ENCODE measurements at places on chromosomes 16 and 17.

- no peak for DNase-seq
These were observed 1.5 kb downstream of the SLC35G3 start for GRCh38 chr17:35192708-35193107.

DNA sequence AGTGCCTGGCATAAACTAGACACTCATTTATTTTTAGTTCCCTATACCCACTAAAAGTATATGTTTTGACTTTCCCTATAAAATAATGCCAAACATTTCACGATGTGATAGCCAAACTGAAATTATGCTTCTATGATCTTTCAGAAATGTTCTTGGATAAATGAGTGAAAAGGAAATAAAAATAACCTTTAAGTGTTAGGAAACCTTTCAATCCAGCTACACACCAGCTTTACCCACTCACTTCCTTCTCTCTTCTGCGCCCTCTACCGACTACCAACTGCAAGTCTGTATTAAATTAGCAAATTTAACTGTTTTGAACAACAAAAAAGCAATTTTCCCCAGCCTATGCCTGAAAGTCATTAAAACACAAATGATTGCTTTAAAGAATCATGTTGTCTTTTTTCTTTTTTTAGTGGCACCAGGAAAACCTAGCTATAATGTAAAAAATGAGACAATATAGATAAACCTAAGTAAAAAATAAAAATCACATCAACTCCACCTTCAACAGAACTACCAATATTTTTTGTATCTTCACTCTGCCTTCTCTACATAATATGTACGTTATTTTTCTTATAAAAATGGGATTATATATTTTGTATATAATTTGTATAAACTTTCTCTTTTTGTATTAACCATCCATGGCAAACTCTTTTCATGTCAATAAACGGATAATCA, 13.2 kb upstream of the TMEM100 start:
- DNase-seq: peak; percentile 37

DNA sequence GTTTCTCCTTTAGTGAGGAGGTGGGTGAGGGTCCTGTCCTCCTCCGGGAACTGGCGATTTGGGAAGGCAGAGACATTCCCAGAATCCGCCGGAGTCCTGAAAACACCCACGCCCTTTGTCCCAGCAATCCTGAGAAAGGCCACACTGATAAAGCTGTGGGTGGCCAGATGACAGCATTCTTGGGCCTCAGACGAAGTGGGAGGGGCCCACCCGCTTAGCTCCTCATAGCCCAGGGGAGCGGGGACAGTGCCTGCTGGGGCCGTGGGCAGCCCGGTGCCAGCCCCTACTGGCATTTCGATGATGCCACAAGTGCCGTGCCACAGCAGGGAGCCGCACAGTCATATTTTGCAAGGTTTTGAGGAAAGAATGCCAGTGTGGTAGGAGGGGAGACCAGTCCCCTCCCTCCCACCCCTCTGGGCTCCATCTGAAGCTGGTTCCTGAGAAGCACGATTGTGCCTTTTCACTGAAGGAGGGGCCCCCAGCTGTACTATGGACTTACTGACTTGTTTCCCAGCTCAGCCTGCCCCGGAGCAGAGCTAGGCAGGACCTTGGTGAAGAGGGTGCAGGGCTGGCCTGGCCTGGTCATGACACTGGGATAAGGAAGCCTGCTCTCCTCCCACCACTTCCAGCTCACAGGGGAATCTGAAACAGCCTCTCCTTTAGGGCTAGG, 20.9 kb upstream of the MPRIP start:
- peak; percentile 79 for DNase-seq

DNA sequence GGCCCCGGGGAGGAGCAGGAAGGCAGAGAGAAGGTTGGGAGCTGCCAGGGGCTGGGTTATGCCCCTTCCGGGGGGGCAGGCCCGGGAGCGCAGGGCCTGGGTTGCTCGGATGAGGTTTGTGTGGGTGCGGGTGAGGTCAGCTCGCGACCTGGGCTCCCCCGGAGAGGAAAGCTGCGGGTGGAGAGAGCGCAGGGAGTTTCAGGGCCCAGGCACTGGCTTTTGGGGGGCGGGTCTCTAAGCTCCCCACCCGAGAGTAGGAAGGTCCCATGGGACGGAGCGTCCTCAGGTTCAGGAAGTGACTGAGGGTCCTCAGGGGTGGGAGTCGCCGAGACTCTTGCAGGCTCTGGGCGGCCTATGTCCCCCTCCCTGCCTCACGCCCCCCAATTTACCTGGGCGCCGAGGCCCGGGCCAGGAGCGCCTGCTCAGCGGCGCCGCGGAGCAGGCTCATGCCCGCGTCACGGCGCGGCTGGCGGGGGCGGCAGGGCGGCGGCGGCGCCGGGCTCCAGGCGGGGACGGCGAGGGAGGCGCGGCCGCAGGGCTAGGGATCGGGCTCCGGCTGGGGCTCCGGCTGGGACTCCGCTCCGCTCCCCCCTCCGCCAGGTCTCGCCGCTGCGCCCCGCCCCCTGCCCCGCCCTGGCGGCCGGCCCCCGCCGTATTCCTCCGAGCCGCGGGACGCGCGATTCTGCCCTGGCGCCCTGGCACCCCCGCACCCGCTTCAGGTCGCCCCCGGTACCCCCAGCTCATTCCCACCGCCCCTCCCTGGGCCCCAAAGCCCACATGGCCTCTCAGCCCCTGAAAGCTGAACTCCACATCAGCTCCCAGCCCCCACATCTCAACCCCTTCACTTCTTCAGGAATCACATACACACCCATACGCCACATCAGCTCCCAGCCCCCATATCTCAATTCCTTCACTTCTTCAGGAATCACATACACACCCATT, at the start of gene DOK4:
TSS of gene DOK4 (minus strand) at position 578 of the 942 bp plus-strand sequence. CDS start 6,986 bp downstream, outside the sequence.
- DNase-seq: peak; percentile 97

GRCh38 chr17:77600346-77600745, 358.2 kb upstream of the TNRC6C start:
- DNase-seq: no peak

DNA sequence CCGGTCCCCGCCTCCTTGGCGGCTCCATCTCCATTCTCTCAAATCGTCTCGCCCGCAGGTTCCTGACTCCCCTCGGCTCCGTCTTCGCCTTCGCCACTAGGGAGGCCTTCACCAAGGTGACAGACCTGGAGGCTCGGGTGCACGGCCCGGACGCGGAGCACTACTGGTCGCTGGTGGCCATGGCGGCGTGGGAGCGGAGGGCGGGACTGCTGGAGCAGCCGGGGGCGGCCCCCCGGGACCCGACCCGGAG, 862 bp downstream of the GLTPD2 start:
- no peak for DNase-seq

DNA sequence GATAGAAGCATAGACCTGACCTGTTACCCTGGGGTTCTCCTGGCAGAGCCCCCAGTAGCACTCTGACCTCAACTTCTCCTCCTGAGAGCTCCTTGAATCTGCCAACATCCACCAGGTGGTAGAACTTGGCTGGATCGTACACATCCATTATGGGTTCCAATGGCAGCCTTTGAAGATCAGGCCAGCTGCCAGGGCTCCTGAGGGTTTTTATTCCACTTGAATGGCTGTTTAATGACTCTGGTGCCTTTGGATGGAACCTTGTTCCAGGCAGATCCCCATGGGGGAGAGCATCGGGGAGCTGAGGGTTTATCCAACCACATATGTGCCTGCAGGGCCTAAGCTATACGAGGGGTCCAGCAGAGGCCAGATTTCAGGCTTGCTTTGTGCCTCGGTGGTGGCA, 47.1 kb upstream of the CLEC19A start:
- no peak for DNase-seq

DNA sequence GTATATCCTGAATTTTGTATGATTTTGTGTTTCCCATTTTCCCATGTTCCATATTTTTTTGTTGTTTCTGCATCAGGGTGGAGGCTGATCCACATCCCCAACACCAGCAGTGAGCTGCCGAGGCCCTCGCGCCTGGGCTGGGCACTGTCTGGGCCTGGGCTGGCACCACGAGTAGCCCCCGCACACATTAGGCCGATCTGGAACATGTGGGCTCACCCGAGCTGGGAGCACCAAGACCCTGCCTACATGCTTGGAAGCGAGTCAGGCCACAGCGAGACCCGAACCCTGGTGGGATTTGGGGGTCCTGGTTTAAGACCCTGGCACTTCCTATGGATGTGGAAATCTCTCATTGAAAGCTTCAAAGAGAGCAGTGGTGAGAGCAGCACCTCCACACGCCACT, 8.5 kb downstream of the KCTD5 start:
- DNase-seq: no peak

GRCh38 chr16:27698266-27698665, 148.3 kb downstream of the KATNIP start:
- DNase-seq: peak; percentile 32

DNA sequence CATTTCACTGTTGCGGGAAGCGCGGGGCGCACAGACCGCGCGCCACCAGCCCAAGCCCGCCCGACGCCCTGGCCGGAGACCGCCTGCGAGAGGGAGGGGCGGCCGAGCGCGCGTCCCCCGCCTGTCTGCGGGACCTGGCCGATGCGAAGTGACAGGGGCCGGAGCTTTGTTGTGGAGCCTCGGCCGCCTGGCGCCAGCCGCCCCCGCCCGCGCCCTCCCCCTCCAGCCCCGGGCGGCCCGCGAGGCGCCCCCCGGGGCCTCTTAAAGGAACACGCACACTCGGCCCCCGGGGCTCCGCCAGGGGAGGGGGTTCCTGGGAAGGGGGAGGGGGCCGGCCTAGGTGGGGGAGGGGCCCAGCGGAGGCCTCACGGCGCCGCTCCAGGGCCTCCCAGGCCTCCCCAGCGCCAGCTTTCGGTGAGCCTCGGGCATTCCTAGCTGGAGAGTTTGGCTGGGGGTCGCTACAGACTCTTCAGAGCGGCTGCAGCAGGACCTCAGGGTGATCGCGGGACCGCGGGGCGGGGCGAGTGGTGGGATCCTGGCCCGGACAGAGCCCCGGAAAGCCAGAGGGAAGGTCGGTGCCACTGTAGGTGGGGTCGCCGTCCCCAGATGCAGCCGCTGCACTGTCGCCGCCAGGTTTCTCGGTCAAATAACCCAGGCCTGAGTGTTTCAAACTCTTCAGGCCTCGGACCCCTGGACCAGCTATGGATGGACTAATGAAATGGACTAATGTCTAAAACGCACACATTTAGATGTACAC, 2.4 kb upstream of the TBX2 start:
- DNase-seq: no peak

- no peak for DNase-seq
These were observed 392.2 kb downstream of the CPPED1 start for GRCh38 chr16:12411516-12411915.

GRCh38 chr16:8474587-8474986, 115.7 kb downstream of the TMEM114 start:
- DNase-seq: no peak

DNA sequence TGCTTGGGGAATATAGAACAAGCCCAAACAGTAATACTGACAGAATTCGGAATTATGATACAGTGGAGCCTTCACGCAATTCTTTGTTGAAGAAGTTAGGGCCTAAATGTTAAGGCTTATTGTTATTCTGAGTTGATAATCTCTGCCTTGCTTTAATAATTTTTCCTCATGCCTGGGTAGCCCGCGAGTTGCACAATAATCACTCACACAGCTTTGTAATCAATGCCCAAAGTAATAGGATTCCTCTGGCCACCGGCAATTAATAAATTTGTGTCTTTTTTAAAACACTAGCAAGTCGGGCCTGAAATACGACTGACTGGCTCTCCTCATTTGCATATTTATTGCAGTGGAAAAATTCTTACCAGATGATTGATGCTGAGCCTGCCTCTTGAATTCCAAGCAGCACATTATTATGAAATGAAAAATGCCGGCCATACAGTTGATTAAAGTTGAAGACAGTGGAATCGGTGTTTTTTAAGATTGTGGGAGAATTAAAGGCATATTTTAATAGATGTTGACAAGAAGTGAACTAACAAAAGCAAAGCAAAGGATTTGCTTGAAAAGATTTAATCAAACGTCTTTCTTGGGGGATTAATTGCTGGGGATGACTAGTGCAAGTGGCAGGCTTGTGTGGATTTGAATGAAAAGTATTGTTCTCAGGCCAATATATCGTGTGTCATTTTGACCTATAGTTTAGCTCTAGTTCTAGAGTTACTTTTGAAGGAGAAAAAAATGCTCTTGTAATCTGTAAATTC, 30.2 kb downstream of the AATF start:
- no peak for DNase-seq

DNA sequence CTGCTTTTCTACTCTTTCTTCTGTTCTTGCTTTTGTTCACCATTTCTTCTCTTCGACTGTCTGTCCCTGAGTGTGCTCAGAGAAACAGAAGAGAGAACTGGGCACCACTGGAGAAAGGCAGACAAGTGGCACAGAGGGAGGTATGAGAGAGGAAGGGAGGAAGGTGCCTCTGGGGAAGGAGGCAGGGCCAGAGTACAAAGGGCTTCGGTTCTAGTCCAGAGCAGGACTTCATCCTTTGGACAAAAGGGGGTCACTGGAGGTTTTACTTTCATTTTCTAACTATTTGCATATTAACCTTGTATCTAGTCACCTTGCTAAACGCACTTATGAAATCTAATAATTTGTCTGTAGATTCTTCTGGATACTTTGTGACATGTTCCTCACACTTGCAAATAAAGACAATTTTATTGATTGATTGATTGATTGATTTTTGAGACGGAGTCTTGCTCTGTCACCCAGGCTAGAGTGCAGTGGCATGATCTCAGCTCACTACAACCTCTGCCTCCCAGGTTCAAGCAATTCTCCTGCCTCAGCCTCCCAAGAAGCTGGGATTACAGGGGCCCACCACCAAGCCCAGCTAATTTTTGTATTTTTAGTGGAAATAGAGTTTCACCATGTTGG, 13.5 kb downstream of the ITGB4 start:
- DNase-seq: no peak

DNA sequence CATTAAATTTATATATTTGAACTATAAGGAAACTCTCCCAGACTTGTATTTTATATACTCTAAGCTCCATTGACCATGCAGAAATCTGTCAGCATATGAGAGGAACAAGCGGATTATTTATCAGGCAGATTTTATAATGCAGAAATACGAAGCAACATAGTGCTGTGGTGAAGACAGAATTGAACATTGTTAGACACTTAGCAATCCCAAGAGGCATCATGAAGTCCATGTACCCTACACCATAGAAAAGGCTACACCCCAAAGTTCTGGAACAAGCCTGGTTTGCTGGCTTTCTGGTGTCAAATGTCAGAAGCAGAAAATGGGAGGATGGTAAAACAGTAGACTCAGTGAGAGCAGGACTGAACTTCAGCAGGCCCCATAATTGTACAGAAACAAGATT, 241.1 kb downstream of the PRKCA start:
- DNase-seq: no peak

- DNase-seq: no peak
These were observed 95.4 kb downstream of the CPPED1 start for GRCh38 chr16:12708266-12708665.

- DNase-seq: no peak
These were observed 738.8 kb downstream of the WWOX start for GRCh38 chr16:78838276-78838675.
